NCI-H1105 (cell line): ENCODE measurements at places on chromosomes 3 and 15.

GRCh38 chr3:12312010-12312409 lies 23.1 kb downstream of the PPARG start:
- no peak for DNase-seq

DNA sequence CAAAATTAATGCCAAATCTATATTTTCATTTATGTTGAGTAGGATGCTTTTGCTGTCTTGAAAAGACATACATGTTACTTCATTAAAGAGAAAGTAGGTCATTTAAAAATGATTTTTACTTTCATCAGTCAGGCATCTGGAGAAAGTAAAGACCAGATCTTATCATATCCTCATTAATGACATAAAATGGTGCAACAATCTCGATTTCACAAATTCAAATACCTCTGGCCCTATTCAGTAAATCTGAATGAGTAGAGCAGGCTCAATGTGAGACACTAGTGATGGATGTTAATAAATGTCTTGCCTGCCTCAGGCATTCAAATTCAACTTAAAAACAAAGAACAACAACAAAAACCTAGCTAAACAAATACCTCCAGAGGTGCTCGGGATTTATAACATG lies 714.1 kb downstream of the NAALADL2 start:
- DNase-seq = no peak

- DNase-seq = no peak
These were observed 108.8 kb downstream of the DPH6 start for GRCh38 chr15:35437157-35437556.

DNA sequence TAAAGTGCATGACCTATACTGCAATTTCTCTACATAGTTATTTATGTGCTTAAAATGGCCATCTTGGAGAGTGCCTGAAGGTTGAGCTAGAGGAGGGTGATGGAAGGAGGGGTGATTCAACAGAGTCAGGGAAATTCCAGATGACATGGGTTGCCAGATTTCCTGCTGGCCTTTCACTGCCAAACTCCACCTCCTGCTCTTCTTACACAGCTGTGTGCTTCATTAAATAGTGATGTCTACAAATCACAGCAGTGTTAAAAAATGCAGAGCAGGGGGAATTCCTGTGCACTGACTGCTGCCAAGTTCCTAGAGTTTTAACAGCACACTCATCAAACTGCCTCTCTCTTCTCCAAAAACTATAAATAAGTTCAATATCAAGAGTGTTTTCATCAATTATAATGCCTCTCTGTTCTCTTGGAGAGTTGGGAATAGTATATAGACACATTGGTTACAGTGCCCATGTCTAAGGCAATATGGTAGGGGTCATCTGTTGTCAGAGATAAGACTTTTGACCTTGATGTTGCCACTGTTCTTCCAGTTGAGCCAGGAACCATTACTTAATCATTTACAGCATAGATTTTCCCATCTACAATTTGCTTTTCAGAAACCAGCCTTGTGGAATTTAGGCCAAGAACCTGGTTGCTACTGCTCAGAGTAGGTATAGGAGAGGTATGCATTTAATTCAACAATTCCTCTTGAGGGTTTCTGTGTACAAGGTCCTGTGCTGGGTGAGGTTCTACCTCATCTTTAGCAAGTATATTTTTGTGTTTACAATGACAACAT lies 79.6 kb downstream of the TP63 start:
- DNase-seq = no peak

GRCh38 chr15:48507416-48508065 lies 138.0 kb downstream of the FBN1 start:
- DNase-seq = no peak

DNA sequence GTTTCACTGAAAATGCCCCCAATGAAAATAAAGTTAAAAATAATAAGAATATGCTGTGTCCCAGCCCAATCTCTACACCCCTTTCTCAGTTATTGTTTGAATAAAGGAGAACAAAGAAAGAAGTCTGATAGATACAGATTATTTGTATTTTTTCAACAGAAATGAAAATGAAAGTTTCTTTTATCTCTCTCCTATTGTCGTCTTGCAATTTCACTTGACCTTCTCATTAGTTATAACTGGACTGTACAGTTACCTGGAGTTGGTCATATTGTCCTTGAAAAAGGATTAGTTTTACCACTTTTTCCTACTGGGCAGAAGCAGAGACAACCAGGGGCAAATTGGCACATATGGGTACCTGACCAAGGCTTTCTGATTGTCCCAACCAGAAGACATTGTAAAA lies 440.0 kb downstream of the PDCD6IP start:
- DNase-seq = no peak

DNA sequence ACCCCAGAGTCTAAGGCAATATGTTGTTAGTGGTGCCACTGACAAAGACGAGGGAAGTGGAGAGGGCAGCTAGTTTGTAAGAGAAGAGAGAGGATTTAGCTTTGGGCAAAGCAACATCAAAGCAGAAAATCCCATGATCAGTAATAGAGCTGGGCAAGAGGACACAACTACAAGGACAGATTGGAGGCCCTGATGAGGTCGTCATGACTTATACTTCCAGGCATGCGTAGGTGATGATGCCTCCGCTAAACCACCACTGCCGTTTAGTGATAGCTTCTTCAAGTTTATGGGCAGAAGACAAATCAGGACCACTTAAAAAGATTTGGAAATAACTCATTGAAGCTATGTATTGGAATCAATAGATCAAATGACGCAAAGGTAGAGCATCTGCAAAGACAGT lies 2.6 kb downstream of the HRG start:
- no peak for DNase-seq

DNA sequence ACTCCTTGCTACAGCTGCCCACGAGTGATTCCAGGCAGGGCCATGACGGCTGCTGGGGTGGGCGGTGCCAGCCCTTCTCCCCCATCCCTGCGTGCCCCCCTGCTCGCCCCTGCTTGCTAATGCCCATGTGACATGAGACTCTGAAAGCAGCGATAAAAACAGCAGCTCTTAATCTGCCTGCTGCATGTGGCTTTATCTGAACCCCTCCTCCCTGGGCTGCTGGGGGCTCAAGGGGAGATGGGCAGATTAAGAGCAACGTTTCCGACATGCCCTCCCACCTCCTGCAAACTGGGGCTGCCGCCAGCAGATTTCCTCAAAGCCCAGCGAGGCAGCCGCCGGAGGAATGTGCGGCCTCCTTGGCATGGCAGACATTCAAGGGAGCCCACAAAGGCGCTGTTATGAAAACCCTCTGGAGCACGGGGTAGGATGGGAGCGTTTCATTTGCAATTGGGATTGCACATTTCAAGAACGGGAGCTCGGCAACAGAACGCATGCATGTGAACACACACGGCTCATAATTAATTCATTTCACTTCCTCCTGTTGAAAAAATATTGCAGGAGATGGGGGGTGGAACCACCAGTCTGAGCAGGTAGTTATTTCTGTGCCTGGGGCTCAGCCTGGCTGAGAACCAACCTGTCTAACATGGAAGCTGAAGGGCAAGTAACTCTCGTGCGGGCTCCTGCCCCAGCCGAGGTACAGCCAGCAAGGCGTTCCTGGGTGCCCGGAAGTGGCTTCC lies 504.2 kb upstream of the PROK2 start:
- no peak for DNase-seq

- DNase-seq = no peak
These were observed 30.0 kb downstream of the STARD5 start for GRCh38 chr15:81293728-81294515.

- no peak for DNase-seq
These were observed 1.5 kb upstream of the CD276 start for GRCh38 chr15:73682600-73683090.

DNA sequence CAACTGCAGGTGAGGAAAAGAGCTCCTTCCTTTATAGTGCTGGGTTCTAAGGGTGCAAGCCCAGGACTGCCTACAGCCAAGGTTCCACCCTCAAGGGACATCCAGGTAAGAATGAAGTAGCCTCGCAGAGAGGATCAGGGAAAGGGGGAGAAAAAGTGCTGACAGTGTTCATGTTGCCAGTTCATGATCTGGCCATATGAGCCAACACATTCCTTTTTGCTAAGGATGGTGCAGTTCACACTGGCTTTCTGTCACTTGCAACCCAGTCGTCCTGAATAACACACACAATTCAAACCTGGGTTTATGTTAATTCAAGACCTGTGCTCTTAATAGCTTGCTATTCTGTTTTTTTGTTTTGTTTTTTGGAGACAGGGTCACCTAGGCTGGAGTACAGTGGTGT lies 9.0 kb downstream of the CLN6 start:
- no peak for DNase-seq

DNA sequence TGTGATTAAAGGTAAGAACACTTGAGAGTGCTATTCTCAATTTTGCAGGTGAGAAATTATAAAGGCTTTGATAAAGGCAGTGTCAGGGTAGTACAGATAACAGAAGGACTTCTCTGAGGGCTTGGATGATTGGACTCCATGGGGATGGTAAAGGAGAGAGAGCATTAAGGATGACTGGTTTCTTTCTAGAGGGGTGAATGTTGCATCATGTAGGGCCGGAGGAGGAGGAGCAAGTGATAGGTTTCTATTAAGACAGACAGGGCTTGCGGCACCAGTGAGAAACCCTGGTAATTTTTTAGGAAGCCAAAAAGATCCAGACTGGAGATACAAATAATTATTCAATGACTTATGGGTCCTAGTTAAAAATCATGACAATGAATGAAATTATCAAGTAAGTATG lies 230.7 kb upstream of the MME start:
- no peak for DNase-seq

DNA sequence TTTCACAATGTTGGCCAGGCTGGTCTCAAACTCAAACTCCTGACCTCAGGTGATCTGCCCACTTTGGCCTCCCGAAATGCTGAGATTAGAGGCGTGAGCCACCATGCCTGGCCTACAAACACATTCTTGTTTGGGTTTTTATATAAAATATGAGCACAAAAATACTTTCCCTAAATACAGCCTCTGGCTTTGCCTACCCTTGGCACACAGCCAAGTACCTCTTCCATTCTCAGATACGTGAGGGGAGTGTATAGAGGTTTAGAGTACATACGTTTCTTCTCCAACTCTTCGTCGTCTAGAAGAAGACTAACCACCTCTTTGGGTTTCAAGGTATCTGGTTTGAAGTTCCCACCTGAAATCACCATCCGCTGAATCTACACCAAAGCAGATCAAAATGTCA lies 33.5 kb downstream of the CHAC1 start:
- no peak for DNase-seq
